Fibroblast of villous mesenchyme (primary cell): ENCODE measurements at places on chromosomes 7 and 10.
A peak's percentile ranks its signal among the peaks of the same experiment; 100 is the strongest.

DNA sequence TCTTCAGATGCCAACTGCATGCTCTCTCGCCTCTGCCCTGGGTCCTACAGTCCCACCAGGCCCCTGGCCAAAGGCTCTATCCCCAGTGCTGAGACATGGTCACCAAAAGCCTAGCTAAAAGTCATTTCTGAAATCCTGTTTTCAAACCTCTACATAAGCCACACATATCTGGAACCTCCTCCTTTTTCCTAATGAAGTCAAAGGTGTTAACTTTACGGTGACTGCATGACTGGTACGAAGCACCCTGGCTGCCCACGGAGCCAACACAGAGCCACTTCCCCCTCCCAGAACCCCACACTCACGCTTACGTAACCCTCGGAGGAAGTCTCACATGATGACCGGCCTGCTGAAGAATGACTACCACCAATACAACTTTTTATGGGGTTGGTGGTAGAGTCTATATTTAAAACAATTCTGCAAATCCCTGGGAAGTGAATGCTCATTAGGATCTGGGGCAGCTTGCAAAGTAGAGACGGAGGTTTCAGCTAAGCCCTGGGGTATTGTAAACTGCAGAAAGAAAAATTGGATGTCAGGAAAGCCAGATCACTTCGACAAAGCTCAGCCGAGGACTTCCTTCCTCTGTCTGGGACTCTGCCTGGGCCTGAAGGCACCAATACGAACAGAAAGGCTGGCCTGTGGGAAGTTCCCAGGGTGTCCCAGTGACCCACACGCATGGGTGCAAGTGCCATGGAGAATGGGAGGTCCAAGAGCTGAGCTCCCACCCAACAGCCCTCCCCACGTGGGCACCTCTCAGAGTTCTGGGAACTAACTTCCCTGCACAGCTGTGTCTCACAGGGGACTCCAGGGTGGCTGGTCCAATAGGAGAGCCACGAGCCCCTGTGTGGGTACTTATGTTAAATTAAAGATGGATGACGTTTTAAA is 50.7 kb downstream of the PDGFA start:
- peak; percentile 94 for DNase-seq

GRCh38 chr7:140512317-140513000 is 33.2 kb upstream of the MKRN1 start:
- DNase-seq = no peak

GRCh38 chr7:32093415-32094408 is 23.5 kb upstream of the PDE1C start:
- DNase-seq = peak; percentile 10

DNA sequence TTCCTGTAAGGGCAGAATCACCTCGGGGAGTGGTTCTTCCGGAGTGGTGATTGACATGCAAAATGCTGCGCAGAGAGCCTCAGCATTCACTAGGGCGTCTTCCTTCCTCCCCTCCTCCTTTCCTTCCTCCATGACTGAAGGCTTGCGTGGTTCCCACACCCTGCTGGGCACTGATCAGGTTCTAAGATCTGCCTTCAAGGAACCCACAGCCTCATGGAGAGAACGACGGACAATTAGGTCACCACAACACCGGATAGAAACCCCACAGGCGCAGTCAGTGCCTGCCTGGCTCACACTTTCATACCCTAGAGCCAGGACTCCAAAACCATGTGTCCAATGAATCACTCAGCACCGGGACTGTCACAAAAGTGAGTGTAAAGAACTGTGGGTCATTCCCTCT is 131.3 kb downstream of the DPP6 start:
- no peak for DNase-seq

DNA sequence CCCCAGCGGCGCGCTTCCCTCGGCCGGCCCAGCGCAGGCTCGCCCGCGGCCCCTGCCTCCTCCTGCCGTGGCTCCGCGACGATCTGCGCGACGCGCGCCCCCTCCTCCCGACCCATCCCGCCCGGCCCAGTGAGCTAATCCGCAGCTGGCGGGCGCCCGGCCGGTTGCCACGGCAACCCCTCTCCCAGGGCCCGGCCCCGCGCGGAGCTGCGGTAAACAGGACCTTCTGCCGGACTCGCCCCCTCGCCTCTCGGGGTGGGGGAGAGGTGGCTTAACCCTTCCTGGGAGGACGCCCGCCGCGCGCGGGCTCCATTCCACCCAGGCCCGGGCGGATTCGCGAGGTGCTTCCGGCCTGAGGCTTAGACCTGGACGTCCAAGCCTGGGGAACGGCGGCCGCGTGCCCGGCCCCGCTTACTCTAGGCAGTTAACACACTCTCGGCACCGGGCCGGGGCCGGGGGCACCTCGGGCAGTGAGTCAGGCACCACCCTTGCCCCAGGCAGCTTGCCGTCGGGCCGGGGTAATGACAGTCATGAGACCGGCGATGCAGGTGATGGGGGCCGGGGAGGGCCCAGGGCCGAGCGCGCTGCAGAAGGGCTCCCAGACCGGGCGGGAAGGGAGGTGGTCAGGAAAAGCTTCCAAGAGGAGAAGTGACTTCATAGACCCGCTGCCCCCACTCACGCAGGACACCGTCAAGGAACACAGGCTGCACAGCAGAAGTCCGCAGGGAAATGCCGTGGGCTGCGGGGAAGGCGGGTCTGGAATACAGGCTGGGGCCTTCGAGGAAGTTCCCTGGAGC is at the start of gene DENND2A:
Gene DENND2A (minus strand): TSS at position 87 of the 797 bp plus-strand sequence. CDS start 38,416 bp downstream, outside the sequence.
- peak; percentile 61 for DNase-seq

GRCh38 chr7:37462138-37462537 is 13.5 kb upstream of the ELMO1 start:
- DNase-seq = no peak

DNA sequence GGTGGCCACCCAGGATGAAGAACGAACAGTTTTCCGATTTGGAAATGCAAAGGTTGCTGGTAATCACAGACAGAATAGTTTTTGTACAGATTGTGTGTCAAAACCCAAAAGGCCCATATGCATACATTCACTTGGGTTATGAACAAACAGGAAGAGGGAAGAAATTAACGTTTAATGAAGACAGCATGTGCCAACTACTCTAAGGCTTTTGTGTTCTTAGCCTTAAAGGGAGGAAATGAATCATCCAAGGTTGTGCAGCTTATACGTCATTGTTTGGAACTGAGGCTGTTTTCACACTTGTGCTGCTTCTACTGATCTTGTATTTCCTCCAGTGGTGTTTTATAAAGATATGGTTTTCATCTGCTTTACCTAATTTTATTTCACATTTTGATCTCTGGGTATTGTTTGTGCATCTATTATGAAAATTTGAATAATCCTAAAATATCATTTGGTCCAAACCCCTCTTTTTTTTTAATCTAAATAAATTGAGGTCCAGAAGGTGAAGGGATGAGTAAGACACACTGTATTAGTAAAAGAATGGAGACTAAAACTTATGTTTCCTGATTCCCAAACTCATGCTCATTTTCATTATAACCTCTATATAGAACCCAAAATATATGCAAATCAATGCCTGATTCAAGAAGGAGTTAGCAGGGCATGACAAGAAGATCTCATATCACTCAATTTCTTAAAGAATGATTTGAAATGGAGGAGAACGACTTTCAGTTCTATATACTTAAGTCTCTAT is 373.1 kb downstream of the THSD7A start:
- peak; percentile 91 for DNase-seq

GRCh38 chr7:44347546-44348114 is 22.2 kb upstream of the CAMK2B start:
- no peak for DNase-seq

- peak; percentile 89 for DNase-seq
These were observed 291.5 kb upstream of the ZNF32 start for GRCh38 chr10:43939939-43940820.

DNA sequence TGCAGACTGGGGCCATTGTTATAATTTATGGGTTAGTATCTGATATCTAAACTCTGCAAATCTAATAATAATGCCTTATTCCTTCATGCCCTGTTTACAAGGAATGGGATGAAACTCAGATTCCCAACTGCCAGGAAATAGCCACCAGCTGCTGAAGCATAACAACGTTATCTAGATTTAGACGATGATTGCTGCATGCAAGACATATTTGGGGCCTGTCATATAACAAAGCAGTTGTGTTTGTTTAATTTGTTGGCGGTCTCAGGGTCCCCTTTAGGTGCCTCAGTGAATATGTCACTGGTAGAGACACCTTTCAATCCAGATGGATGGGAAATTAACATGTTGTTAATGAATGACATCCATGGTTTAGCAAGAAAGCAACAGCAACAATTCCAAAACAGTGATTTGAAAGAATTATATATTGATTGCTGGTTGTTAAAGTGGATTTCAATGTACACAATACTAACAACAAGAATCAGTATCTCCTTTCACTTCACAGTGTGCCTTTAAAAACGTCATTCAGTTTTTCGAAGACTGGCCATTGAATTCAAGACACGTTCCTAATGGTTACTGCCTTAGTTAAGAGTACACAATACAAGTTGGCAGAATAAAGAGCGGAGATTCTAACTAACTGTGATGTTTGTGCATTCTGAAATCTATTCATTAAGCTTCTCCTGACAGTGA is 860.6 kb upstream of the CELF2 start:
- DNase-seq = no peak

DNA sequence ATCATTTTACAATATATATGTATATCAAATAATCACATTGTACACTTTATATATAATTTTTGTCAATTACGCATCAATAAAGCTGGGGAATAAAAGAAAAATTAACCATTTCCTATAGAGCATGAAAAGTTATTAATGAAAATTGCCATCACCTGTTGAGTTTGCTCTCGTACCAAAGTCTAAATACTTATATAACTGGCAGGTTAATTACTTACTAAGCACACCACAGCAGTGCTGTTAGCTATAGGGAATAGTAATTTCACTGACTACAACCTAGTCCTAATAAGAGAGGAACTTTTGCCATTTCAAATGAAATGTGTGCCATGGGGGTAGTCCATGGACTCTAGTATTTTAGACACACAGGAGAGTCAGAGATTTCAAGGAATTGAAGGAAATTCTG is 176.9 kb upstream of the COL1A2 start:
- no peak for DNase-seq

DNA sequence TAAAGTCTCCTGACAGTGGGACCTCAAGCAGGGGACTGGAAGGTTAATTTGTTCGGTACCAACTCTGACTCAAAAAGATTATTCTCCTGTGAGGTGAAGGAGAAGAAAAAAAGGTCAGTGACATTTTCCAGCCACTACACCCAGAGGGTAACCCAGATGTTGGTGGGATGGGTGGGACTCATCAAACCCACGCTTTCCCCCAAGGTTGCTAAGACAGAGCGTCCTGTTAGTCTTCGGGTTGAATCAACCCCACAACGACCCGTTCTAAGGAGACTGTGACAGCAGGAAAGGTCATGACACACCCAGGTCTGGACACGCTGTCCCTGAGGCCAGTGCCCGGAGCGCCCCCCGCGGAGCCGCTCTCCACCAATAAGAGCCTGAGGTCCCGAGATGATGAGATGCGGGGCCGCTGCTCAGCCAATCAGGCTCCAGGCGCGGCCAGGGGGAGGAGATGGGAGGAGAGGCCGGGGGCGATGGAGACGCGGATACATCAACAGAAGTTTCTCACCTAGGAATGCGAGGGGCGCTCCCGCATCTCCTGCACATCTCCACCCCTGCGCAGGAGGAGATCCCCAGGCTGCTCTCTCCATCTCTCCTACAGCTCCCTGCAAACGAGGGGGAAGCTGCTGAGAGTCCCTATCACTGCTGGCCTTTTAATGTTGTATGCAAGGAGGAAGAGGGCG is at the start of gene WNT16:
Gene WNT16 (plus strand): TSS at position 493 of the 683 bp plus-strand sequence. CDS start 293 bp downstream, outside the sequence.
- DNase-seq = no peak

DNA sequence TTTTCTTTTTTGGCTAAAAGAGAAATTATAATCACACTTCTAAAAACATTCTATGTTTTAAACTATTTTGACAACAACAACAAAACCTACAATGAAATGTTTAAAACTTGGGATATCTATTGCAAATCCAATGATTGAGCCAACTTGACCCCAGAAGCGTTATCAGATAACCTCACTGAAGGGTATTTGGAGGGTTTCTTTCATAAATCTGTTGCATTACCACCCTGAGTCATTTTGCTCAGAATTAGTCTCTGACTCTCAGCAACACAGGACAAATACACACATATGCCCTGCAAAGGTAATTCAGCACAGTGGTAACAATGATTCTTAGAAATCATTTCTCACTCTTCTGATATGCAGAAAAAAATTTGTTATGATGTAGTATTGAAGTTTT is 2.3 kb upstream of the COL1A2 start:
- peak; percentile 73 for DNase-seq

GRCh38 chr7:88919478-88920131 is 124.1 kb upstream of the TEX47 start:
- no peak for DNase-seq
